Activated CD8-positive, alpha-beta memory T cell treated with anti-CD3 and anti-CD28 coated beads for 4 hours (primary cell): ENCODE measurements at places on chromosomes 5 and 9.

- no peak for DNase-seq
Observed at GRCh38 chr5:110288766-110289511, 437.5 kb downstream of the TMEM232 start.

DNA sequence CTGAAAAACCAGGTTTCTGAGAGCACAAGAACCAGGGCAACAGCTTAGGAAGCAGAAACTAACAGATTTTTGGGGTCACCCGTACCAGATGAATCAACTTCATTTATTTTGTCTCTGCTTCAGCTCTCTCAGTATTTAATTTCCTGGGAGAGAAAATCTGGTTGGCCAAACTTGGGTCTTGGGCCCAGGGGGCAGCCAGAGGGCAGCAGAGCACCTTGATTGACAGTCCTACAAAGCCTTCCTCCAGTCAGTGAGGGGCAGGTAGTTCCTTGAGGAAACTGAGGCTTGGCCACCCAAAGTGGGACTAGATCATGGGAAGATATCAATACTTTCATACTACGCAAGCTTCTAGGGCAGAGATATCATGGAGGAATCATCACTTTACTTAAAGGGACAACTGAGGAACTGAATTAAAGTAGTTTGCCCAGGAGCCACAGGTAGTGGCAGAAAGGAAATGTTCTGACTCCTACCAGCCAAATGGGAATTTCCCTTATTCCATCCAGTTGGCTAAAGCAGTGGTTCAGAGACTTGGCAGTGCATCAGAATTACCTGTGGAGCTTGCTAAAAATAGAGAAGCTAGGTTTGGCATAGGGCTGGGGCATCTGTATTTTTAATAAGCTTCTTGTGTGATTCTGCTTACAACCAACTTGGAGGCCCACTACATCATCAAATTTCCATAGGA is 21.5 kb upstream of the ARHGAP26 start:
- DNase-seq, result no peak

DNA sequence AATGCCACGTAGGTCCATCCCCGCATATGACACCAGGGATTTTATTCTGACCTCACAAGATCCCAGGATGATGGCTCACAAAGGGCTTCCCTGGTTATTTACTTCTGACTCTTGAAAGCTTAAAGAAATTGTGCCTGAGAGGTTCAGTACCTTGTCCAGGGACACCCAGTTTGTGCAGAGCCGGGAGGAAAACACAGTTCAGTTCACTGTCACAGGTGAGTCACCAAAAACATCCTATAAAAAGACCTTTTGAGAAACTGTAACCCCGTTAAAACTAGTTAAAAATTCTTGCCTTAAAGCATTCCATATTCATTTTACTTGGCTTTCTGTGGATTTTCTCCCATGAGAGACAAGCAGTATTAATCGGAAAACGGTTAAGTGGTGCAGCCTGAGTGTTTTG is 56.6 kb downstream of the ZNF510 start:
- no peak for DNase-seq

GRCh38 chr9:19174127-19174912 is 47.0 kb upstream of the PLIN2 start:
- no peak for DNase-seq

- DNase-seq, result no peak
Observed at GRCh38 chr9:16337322-16338029, 533.0 kb downstream of the BNC2 start.

DNA sequence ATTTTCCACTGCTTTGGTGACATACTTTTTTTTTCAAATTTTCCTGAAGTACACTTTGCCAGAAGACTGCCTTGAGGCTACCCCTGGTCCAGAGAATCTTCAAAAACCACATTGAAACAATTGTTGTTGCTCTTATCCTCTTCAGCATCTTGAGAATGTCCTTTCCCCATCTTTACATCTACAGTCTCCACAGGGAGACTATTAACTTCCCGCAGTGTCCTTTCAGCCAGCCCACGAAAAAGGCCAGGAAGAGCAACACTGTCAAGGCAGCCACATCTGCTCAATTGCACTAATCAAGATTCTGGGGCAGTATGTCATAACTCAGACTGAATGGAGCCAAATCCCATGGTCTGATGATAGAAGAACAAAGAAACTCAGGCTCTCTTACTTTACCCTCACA is 148.3 kb downstream of the ENC1 start:
- DNase-seq, result no peak
